ENCODE measurements at places on chromosomes 3 and 15.

DNA sequence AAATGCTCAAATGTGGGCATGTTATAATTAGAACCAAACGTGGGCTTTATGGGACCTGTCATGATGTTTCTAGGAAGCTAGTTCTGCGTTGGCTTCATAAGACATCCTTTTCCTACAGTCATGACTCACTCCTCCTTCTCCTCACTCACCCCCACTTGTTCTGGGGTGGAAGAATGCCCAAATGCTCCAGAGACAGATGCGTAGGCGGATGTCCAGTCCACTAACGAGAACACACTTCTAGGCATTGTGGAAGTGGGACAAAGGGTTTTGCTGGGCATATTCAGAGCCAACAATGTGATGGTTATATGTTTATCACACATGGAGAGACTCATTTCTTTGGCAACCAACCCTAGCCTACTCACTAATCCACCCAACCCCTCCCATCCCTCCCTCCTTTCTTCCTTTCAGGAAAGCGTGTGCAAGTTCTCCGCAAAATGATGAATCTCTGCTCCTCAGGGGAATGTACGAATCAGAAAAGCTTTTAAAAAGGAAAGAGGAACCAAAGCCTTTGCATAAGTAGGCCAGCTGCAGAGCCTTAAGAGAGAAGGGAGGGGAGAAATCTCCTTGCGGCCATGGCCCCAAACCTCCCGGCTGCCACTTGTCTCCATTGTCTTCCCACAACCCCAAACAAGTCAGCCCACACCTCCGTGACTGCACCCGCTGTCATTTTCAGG lies 123.0 kb upstream of the SPRED1 start:
- no peak for DNase-seq

GRCh38 chr3:136733317-136733833 lies 18.8 kb downstream of the STAG1 start:
- no peak for DNase-seq

- DNase-seq: no peak
Measured at GRCh38 chr3:20091331-20092047, 51.2 kb downstream of the KAT2B start.

DNA sequence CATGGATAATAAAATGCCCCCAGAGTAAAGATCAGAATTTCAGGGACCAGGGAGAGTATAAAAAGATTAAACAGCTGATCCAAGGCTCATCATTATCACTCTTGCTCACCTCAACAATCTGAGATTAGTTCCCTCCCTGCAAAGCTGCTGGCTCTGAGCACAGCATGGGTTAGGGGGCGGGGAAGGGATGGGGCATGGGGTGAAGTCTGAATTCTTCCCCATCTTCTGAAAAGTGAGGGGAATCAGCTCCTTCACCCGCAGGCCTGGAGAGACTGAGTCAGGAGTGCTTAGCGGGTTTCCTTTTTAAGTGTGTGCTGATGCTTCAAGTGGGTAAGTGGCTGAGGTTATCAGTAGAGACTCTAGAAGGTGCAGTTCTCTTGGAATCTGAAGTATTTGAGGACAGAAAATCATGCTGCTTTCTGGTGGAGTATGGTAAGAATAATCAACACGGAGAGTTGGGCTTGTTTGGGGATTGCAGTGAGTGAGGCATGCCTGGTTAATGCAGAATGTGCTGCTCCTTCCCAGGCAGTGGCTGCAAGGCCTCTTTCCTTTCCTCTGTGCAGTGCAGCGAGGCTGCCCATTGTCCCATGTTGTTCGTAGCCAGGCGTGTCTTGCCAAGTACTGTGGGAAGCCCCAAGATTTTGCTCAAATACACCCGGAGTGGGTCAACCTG lies 59.2 kb upstream of the TRAK1 start:
- no peak for DNase-seq

DNA sequence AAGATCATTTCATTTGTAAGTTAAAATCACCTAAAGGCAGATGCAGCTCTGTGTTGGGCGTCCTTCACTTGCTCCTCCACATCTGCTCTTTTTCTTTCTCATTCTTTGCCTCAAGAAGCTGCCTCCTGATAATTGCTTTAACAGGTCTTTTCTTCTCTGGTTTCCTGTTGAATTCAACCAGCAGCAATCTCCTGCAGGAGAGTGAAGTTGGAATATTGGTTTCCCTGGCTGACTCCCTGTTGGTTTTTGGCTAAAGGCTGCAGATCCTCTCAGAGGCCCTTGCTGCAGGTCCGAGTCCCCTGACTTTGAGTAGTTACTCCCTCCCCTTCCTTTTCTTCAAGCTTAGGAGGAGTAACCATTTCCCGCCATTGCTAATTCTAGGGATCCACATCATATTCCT lies 4.2 kb downstream of the TP63 start:
- no peak for DNase-seq

- no peak for DNase-seq
Measured at GRCh38 chr3:151329363-151329762, at the start of gene P2RY13. P2RY13 (minus strand) TSS chr3:151329549; CDS start chr3:151329528, 21 bp downstream.

DNA sequence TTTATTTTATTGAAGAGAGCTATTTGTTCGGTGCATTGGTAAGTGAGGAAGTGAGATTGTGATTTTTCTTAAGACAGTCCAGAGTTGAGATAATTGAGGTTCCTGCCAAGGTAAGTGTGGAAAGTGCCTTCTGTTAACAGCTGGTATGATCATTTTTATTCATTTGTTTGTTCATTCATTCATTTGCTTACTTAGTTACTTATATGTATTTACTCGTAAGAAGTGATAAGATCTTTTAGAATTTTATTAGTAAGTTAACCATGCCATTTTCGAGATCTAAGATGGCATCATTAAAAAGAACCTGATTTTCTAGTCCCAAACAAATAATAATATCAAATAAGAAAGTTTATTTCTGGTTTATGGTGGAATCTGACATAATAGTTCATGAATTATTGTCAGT lies 150.0 kb downstream of the GHSR start:
- DNase-seq: no peak

GRCh38 chr3:177589911-177590381 lies 392.7 kb upstream of the TBL1XR1 start:
- no peak for DNase-seq

DNA sequence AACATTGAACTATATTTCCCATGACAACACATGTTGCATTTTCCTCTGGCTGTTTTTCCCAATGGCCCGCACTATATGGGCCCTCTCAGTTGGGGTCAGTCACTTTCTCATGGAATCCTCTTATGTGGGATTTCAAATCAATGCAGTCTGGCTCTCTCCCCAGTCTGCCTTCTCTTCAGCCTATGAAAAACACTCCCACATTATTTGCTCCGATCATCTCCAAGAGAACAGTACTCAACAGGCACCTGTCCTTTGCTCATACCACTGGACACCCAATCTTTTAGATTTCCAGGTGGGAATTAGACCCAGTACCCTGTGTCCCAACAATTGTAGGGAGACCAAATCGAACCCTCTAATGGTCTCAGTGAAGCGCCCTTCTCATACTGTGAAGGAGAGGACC lies 251.3 kb downstream of the THSD4 start:
- DNase-seq: no peak

GRCh38 chr3:124203292-124203691 lies 211.4 kb upstream of the ROPN1 start:
- DNase-seq: no peak

GRCh38 chr15:85837011-85837433 lies 42.3 kb upstream of the KLHL25 start:
- no peak for DNase-seq

- no peak for DNase-seq
Measured at GRCh38 chr3:56855856-56856512, 54.2 kb upstream of the ARHGEF3 start.

Data from NCI-H524 treated with DMSO at 0.1 percent for 48 hours (cell line).